ENCODE measurements at places on chromosomes 5 and 9.

GRCh38 chr5:45162974-45163373 is 354.2 kb downstream of the MRPS30 start:
- DNase-seq: no peak

GRCh38 chr5:3226196-3226920 is 369.3 kb upstream of the IRX1 start:
- DNase-seq: no peak

DNA sequence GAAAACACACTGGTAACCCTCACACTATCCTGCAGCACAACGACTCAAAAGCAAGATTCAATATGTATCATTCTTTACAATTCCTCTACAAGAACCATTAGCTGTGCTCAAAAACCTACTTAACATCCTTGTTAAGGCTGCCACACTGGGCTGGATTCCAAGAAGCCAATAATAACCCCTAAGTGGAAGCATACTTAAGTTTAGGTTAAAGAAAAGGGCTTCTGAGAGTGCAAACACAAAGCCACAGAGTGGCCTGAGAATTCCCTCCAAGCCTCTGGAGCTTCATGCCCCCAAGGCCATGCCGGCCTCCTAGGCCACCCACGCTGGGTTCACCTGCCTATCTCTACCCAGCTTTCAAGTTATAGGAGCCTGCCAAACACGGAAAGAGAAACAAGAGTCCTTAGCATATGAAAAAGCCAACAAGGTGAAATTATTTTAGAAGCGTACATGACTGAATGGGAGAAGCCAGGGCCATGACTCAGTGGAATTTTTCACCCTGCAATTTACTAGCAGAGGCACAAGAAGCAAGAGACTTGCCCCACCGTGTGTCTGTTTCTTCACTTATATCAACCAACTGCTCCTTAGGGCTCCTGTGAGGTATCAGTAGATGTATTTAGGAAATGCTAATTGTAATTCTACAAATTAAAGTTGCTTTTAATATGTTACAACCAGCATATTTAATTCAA is 293.0 kb downstream of the SPOCK1 start:
- DNase-seq: no peak

- no peak for DNase-seq
Measured at GRCh38 chr5:76479973-76480667, 77.0 kb downstream of the IQGAP2 start.

GRCh38 chr9:116662646-116663310 is 24.3 kb upstream of the TRIM32 start:
- no peak for DNase-seq

GRCh38 chr9:96327694-96328352 is 25.8 kb upstream of the HSD17B3 start:
- peak; percentile 23 for DNase-seq

DNA sequence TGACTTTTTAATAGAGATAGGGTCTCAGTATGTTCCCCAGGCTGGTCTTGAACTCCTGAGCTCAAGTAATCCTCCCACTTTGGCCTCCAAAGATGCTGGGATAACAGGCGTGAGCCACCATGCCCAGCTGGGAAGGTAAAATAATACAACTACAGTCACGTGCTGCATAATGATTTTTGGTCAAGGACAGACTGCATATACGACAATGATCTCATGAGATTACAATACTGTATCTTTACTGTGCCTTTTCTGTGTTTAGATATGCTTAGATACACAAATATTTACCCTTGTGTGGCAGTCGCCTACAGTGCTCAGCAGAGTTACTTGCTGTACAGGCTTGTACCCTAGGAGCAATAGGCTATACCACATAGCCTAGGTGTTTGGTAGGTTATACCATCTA is 14.2 kb upstream of the IRF1 start:
- no peak for DNase-seq

DNA sequence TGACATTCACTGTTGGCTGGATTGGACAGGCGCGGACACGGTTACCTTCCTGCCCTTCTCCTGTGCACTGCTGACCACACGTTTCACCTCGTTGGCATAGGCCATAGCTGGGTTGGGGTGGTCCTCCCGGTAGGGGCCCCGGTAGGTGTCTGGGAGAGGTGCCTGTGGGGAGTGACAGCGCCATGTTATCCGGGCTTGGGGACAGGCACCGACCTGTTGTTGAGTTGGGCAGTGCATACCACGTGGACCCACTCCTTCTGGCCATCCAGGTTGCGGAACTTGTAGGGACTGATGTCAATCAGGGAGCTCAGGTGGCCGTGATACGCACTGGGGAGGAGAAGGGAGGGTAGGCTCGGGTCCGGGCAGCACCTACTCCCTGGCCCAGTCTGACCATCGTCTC is 8.2 kb downstream of the PHYKPL start:
- DNase-seq: no peak

GRCh38 chr9:104606152-104606551 is 725 bp upstream of the OR13C2 start:
- DNase-seq: no peak

DNA sequence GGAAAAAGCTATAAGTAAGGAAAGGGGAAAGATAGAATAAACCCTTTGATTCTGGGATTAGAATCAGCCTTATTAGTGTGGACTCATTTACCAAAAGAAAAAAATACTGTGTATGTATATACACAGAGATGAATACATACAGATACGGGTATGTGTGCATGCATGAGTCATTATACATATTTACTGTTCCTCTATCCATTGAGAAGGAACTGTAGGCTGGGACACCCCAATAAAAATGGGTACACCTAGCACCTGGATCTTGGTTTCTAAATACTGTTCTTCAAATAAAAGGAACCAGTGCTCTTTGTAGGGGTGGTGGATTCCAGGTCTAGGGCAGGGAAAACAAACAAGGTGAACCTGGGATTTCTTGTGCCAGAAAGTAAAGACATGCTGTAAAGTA is 48.3 kb downstream of the WHRN start:
- DNase-seq: no peak

- DNase-seq: no peak
Measured at GRCh38 chr9:73845539-73845938, 651.6 kb upstream of the RORB start.

- DNase-seq: no peak
Measured at GRCh38 chr9:134735441-134736175, 94.0 kb downstream of the COL5A1 start.

GRCh38 chr5:74035521-74035937 is 409.5 kb downstream of the ARHGEF28 start:
- peak; percentile 2 for DNase-seq

DNA sequence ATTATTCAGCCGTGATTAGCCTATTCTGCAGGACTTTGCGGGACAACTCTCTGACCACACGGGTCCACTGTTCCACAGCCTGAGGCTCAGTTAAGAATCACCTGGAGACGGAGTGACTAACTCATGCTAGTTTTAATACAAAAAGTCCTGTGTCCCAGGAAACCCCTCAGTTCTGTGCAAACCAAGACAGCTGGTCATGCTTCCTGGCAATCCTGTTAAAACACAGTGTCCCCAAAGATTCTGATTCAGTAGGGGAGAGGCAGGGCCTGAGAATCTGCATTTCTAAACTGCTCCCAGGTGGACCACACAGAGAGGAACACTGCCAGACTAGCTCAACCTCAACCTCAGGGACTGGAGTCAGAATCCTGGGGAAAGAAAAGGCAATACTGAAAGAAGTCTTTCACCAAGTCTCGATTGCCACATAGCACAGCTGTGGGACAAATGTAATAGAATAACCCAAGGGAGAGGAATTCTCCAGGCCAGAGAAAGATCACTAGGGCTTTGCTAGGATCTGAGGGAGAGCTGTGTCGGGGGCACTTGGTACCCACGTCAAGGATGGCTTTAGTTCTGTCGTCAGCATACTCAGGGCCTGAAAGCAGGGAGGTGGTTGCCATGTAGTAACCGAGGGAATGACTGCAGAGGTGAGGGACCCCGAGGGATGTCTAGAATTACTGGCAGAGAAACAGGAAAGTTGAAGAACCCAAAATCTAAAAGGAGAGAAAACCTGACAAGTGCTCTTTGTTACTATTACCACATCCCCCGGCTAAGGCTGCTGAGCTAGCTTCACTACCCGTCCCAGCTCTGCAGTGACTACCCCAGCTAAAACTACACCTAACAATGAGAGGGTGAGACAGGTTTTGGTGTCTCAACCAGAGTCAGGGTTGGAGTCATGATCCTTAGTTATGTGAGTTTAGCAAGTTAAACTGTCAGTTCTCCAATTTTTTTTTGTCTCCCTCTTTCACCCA is 8.6 kb downstream of the SUSD1 start:
- no peak for DNase-seq

GRCh38 chr5:103424453-103425205 is 138.0 kb downstream of the NUDT12 start:
- no peak for DNase-seq

- no peak for DNase-seq
Measured at GRCh38 chr5:139131465-139131864, 66.7 kb downstream of the SIL1 start.

DNA sequence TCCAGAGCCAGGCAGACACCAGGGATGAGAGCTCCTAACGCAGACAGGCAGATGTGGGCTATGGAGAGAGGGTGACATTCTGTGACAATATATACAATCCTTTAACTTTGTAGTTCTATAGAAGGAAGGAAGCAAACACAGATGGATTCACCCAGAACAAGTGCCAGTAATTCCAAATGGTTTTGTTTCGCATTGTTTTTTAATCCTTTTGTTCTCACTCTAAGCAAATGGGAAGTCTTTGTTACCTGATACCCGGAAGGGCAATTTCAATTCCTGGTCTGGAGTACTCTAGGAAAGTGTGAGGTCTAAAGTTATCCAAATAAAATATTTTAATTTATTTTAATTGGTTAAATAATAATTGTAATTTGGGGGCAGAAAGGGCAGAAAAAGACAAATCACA is 2.5 kb downstream of the FRMD3 start:
- no peak for DNase-seq

GRCh38 chr9:98823666-98824334 is 16.3 kb downstream of the GALNT12 start:
- DNase-seq: no peak

- no peak for DNase-seq
Measured at GRCh38 chr5:60699288-60699608, 718 bp downstream of the DEPDC1B start.

- DNase-seq: peak; percentile 54
Measured at GRCh38 chr9:97984188-97985057, 1.3 kb downstream of the ANP32B start.

GRCh38 chr5:173246511-173246910 is 11.5 kb upstream of the NKX2-5 start:
- no peak for DNase-seq

DNA sequence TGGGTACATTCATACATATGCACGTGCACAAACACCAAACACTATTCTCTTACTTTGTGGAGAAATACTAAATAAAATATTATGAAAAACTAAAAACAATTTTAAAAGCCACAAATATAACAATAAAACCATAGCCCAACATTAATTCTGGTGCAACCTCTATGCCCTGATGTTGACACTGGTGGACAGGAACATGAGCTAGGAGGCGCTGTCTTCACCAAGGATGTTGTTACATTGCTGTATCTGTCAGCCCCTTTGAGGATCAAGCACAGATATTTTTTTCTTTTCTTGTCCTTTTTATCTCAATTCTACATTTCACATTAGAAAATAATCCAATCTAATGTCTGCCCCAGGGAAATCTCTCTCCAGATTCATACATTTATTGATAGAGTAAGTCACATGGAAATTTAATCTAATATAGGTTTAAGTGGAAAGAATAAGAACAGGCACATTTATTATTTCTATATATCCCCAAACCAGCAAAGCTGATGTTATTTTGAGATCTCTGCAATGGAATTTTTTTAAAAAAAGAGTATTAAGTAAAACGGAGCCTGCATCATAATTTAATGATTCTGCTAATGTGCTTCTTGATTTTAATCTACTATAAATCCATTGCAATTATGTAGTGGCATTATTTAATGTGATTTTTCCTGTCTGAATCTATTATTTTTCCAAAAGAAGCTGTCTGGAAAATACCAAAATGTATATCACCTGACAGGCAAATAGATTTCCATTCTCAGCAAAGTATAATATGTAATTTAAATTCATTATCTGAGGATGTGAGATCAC is 716.5 kb downstream of the MTRR start:
- DNase-seq: no peak

- peak; percentile 17 for DNase-seq
Measured at GRCh38 chr5:102865510-102866236, 110.6 kb downstream of the PAM start.

DNA sequence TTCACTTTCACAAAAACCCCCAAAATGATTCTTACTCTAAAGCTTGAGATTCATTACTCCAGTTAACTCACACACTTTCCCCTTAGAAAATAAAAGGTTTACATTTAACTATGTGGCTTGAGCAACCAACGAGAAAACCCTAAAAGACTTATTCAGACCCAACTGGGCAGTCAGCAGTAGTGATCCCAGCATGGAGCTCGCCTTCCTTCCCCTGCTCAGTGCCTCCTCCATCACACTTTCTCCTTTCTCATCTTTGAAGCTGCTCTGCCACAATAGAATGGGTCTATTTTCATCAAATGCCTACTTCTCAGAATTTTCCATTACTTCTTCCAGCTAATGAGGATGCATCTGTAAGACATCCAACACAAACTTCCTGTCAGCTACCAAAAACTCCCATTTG is 29.1 kb downstream of the RORB start:
- DNase-seq: no peak

DNA sequence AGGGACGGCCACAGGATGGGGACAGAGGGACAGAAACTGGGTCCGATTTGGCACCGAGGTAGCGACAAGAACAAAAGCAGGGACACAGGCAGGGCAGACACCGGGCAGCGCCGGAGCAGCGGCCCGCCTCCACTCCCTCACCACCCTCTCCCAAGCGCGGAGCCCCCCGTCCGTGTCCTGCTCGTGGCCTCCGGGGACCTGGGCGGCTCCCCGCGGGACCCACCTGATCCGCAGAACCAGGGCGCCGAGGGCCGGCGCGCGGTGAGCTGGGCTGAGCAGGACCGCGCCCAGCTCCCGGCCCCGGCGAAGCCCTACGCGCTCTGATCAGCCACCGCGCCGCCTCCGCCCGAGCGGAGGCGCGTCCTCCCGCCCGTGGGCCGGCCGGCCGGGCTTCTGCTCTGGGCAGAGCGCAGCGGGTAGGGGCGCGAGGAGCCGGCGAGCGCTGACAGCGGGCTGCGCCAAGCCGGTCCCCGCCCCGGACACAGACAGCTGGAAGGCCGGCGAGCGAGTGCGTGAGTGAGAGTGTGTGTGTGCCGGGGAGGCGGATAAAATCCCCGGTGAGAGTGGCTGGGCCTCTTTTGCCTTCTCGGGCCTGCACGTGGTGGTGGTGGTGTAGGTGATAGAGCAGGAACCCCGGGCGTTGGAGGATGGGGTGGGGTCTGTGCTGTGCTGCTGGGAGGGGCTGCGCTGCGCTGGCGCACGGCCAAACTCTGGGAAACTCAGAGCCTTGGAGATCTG is at the start of gene GGTA1:
Gene GGTA1 (minus strand): TSS at position 418 of the 738 bp plus-strand sequence. CDS start 31,922 bp downstream, outside the sequence.
- DNase-seq: peak; percentile 36

DNA sequence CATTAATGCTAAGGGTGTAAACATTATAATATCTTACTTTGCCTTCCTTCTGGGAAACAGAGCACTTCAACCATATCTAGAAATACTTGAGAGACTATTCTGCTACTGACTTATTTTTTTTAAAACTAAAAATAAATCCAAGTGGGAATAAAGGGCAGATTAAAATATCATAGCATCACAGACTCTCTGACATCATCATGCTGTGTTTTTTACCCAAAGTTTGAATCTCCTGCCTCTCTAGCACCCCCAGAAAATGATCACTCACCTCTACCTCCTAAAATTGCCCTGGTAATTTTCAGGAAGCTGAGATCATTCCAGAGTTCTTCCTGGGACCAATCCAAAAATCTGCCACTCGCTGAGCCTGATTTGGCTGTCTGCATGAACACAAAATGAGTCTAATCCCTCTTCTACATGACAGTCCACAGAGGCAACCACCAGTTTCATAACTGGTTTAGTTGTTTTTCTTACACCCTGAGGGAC is 813.8 kb upstream of the DMAC1 start:
- DNase-seq: no peak

- DNase-seq: no peak
Measured at GRCh38 chr9:70105147-70105546, 61.5 kb downstream of the MAMDC2 start.

Data from GM12891 (cell line).